ENCODE measurements at places on chromosomes 4 and X.

- no peak for DNase-seq
Measured at GRCh38 chrX:119427024-119427794, 28.1 kb downstream of the SLC25A43 start.

GRCh38 chrX:110286106-110286505, 31.8 kb downstream of the AMMECR1 start:
- no peak for DNase-seq

GRCh38 chr4:2574863-2575262, 38.4 kb downstream of the FAM193A start:
- DNase-seq, result no peak

DNA sequence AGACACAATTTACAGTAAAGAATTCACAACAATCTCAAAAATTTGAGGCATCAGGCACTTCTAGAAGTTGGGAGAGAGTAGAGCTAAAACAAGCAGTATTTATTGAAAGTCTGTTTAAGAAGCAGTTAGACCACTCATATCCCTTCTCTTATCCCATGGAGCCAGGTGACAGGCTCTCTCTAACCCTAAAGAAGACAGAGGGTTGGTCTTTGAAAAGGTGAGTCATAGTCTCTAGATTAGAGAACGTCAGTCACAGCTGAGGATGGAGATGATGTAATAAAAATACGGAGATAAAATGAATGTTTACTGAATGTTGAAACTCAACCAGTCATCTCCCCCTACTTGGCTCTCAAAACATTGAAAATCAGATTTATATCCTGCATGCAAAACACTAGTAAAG, 223.8 kb downstream of the CHIC2 start:
- DNase-seq, result no peak

DNA sequence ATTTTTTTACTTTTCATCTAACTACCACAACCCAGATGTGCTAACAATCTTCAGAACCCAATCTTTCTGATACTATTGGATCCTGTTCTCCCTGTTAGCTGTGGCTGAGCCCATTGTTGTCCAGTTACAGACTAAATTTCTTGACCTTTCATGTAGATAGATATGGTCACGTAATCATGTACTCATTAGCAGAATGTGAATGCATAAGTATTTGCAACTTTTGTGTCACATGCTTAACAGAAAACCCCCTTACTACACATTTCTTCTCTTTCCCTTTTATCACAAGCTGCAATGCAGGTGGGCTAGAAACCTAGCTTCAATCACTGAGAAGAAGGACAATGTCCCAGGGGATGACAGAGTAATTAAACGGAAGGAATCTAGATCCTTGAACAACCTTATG, 13.1 kb upstream of the FAM13A start:
- no peak for DNase-seq

DNA sequence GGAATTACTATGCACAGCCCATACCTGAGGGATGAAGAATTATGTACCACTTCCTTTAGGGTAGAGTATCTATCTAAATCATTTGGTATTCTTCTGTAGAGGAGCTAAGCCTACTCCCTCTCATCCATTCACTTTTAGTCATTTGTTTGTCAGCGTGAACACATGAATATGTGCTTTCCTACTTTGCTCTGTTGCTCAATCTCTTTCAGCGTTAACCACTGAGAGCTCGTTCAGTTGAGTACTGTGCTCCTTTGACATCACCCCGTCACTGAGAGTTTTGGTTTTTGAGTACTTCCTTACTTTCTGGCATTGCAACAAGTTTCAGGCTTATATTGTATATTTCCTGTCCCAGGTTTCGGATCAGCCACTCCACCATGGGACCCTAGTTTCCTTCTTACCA, 700.6 kb downstream of the NLGN4X start:
- DNase-seq, result no peak

- DNase-seq, result no peak
Measured at GRCh38 chrX:23788521-23788920, 5.5 kb downstream of the SAT1 start.

DNA sequence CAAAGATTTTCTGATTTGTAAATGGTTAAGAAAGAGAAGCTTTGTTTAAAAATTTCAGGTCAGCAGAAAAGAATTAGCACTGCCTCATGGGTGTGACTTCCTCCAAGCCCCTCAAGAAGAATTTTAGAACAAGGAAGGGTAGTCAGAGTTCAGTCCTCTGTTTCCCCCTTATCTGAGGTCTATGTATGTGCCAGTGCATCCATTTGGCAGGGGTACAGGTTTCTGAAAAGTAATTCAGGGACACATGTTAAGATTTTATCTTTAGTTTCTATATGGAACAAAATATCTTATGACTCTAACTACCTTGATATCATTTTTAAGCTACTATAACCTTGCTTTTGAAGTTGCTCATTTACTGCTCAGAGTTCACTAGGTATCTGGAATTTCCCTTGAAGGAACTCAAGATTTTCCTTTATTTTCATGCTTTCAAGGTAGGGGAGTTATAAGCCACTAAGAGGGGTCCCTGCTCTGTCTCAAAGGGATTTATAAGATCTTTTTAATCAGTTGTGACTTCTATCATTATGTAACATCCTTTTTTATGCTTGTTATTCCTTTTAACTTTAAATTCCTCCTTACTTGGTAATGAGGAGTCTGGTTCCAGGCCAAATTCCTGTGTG, 24.4 kb upstream of the PLK4 start:
- no peak for DNase-seq

DNA sequence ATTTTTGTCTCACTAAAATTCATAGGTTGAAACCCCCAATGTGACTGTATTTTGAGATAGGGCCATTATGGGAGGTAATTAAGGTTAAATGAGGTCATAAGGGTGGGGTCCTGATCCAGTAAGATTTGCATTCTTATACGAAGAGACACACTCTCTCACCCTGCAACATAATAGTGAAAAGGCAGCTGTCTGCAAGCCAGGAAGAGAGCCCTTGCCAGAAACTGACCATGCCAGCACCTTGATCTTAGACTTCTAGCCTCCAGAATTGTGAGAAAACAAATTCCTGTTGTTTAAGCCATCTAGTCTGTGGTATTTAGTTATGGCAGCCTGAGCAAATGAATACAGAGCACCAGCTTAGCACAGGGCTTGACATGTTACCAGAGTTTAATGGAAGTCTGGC, 17.5 kb upstream of the IGSF1 start:
- DNase-seq, result no peak

GRCh38 chrX:7330971-7331746, 183.2 kb upstream of the PUDP start:
- DNase-seq, result no peak

GRCh38 chr4:173038192-173038896, 130.3 kb upstream of the GALNT7 start:
- DNase-seq, result no peak

DNA sequence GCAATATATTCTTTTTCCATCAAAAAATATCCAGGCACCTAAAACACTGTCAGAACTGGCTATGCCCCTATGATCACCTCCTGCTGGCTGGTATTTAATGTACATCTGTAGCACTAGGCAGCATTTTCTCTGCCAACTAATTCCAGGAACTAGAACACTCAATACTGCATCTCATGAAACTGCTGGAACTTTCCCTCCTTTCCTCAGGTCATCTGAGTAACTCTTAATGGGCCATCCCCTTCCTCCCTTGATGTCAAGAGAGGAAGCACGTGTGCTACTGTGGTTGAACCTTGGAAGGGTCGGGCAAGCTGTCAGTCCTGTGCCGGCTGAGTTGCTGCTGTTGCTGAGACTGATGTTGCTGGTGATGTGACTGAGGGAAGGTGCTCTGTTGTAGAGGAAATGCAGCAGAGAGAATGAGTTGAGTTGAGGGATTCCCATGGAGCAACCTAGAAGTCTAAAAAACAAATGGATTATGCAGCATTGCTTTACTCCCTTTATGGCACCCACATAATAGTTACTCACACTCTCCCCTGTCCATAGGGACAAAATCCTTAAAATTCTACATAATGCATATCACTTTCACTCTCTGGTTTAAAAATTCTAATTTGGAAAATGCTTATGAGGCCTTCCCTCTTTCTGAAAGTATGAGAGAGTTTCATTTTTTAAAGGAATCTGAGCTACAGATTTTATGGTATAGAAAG, 39.5 kb downstream of the TMEM165 start:
- DNase-seq, result no peak

DNA sequence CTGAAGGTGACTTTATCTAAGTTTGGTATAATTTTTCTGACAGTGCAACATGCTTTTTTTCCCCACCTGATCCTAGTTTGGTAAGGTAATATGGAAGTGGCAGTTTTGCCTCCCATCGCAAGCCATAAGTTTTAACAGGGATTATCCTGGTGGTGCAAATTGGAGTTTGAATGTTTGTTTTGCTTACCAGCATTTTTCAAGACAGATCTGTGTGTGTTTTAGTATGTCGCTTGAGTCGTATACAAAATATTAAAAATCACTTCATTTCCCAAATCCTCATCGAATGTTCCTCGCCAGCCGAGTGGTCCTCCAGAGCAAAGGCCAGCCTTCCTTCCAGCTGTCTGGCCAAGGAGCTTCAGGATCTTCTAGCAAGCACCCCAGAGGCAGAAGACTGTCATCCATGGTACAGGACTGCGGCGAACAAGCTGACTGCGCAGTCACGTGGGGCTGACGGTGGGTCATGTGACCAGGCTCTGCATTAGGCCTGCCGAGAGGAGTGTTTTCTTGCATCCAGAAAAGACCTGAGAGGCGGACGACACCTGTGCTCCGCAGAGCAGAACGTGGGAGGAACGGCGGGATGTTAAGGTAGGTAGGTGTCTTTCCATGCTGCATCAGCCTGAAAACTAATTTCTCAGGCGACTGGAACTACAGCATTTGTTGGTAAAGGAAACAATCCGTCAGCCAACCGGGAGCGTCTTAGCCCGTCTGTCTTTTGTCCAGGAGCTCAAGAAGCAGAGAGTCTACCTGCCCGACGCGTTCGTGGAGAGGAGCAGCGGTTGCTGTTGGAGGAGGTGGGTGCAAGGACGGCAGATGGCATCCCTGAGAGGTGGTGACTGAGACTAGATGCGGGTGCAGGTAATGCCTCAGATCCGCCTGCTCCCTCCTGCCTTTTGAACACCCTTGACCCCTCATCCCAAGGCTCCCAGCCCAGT, at the start of gene GPRASP3:
GPRASP3 (plus strand) TSS at position 507 of the 932 bp plus-strand sequence. CDS start 28,253 bp downstream, outside the sequence.
- DNase-seq, result peak; percentile 33

DNA sequence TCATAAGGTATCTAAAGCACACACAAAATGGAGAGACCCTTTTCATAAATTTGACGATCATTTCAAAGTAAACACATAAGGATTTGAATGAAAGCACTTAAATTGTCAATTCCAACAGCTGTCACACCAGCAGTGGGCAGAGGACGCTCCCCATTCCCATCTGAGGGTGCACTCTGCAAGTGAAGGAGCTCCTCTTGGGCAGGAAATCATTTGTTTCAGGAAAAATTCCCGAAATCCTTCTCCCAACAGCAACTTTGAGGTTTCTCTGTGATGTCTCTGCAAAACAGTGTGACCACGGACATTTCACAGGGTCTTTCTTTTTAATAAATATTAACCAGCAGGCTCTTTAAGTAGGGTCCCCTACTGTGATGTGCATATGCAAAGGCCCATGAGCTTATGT, 111.0 kb downstream of the EPHA5 start:
- no peak for DNase-seq

- DNase-seq, result no peak
Measured at GRCh38 chr4:10677796-10678497, 6.6 kb downstream of the CLNK start.

DNA sequence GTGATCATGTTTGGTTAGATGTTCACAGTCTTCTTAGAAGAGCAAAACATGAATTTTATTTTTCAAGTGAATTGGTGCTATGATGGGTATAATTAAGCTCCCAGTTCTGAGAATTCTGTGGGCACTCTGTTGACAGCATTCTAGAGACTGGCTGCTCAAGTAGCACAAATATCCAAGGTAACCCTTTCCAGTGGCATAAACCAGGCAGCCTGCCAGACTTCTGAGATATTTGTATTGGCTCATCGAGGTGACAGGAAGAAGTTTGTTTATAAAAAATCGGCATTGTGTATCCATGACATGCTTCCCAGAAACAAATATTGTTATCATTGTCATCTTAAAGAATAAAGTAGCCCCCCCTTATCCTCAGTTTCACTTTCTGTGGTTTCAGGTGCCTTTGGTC, 28.3 kb downstream of the LANCL3 start:
- no peak for DNase-seq

DNA sequence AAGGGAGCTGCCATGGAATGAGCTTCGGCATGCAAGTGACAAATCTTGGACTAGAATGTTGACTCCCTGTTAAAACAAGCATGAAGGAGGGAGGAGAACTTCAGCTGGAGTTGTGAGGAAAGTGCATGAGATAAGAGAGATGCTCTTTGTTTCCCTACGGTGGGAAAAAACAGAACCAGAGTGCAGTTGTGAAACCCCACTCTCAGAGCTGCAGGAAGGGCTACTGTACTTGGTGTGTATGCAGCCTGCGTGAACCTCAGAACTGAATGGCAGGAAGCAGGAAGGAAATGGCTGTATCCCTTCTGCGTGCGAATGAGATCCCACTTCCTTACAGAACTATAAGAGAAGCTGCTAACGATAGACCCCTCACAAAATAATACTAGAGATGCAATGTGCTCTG, 57.2 kb downstream of the EGF start:
- DNase-seq, result no peak

GRCh38 chr4:17476853-17477252, 35.0 kb downstream of the QDPR start:
- no peak for DNase-seq

DNA sequence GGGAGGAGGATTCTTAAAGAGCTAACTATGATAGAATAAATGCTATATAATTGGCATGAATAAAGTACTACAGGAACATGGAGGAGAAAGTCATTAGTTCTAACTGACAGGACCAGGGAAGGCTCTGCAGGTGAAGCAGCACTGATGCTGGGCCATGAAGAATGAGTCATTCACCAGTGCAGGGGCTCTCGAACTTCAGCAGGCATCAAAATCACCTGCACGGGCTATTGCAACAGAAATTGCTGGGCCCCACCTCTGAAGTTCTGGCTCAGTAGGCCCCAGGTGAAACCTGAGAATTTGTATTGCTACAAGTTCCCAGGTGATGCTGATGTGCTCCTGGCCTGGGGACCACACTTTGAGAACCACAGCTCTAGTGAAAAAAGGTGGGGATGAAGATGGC, 33.7 kb downstream of the TMEM150C start:
- no peak for DNase-seq

DNA sequence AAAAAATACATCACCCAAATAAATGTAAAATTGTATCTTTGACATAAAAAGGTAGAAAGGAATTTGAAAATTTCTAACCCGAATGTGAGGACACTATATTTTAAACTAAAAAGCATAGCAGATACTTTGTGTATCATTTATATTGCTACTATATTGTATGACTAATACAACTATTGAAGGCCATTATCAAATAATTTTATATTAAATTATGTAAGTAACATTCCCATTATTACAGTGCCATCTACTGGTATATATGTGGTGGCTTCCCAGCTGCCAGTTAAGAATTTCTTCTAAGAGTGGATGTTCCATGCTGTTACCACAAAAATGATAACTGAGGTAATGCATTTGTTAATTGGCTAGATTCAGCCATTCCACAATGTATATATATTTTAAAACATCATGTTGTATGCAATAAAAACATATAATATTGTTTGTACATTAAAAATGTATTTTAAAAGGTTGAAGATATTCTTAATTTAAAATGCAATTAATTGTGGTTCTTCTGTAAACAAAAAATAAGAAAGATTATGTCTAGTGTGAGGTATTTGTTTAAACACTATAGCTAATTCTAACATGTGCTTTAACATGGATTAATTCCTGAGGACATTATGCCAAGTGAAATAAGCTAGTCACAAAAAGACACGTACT, 65.3 kb downstream of the EGF start:
- no peak for DNase-seq

- no peak for DNase-seq
Measured at GRCh38 chrX:119541188-119541587, 24.0 kb downstream of the STEEP1 start.

GRCh38 chr4:125352521-125352920, 37.8 kb downstream of the FAT4 start:
- DNase-seq, result no peak

GRCh38 chr4:115334736-115335411, 221.5 kb upstream of the NDST4 start:
- no peak for DNase-seq

Measured in activated CD8-positive, alpha-beta memory T cell treated with anti-CD3 and anti-CD28 coated beads for 1 hour (primary cell).